ENCODE measurements at places on chromosomes 2 and 18.

DNA sequence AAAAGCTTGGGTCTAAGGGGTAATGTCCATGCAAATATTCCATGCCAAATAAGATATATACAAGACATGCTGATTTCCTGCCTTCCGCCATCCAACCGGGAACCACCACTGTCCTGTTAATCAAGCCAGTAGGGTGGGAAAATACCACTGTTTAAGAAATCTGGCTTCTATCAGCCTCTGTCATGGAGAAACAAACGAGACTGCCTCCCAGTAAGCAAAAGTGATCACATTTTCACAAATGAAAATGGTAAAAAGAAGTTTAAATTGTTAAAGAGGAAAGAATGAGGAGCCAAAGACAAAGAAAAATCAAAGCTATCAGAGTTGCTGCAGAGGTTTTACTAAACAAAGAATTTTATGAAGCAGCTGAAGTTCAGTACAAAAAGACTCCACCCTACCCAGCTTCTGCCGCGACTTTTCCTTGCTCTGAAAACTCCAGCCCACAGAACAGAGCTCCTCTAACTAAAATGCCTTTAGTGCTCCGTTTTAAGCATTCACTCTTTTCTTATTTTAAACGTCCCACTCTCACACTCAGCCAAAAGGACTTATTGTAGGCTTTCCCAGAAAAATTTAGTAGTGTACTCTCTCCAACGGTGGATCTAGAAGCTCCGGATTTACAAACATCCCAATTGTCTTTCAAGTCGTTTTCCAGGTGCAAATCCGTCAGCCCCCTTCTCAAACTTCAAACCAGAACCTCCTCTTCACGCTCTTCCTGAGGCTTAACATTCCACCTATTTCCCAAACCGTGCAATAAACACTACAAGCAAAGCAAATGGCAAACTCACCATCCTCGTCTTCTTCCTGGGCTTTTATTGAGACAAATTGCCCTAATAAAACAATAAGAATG lies 613 bp downstream of the COL5A2 start:
- peak; percentile 60 for DNase-seq

GRCh38 chr2:126227250-126227649 lies 428.7 kb upstream of the GYPC start:
- no peak for DNase-seq

- DNase-seq = no peak
Measured at GRCh38 chr2:48345176-48345575, 184.8 kb upstream of the STON1 start.

- DNase-seq = no peak
Measured at GRCh38 chr2:221125691-221126090, 446.4 kb downstream of the EPHA4 start.

- DNase-seq = no peak
Measured at GRCh38 chr18:29307231-29307630, 1130.3 kb upstream of the CDH2 start.

DNA sequence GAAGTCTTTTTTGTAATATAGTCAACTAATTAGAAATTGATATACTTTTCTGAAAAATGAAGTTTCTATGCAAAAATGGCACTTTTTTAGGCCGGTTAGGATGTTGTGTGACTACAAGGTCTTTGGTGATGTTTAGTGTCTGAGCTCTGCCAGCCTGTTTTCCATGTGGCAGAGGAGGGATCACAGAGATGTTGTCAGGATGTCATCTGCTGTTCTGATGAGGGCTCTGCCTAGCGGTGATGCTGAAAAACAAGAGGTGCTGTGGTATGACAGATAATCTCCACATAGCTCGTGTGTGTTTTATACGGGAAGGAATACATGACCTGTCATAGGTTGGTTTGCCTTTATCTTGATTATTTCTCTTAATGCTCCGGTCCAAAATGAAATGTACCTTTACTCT lies 12.0 kb upstream of the IAH1 start:
- DNase-seq = no peak

DNA sequence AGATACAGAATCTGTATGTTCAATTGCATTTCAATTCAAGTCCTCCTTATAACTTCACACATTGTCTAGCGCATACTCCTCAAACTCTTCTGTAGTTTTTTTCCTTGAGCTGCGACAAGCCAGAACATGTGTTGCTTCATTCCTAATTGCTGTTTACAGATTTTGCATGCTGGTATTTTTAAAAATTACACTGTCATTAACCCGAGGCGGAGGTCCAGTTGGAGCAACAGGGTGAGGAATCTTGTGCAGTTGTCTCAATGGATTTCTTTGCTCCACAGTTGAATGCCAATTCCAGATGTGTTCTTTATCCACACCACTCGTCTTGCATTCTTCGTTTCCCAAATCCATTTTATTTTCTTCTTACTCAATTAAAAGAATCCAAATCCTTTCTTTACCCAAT lies 16.4 kb upstream of the SERPINB13 start:
- no peak for DNase-seq

DNA sequence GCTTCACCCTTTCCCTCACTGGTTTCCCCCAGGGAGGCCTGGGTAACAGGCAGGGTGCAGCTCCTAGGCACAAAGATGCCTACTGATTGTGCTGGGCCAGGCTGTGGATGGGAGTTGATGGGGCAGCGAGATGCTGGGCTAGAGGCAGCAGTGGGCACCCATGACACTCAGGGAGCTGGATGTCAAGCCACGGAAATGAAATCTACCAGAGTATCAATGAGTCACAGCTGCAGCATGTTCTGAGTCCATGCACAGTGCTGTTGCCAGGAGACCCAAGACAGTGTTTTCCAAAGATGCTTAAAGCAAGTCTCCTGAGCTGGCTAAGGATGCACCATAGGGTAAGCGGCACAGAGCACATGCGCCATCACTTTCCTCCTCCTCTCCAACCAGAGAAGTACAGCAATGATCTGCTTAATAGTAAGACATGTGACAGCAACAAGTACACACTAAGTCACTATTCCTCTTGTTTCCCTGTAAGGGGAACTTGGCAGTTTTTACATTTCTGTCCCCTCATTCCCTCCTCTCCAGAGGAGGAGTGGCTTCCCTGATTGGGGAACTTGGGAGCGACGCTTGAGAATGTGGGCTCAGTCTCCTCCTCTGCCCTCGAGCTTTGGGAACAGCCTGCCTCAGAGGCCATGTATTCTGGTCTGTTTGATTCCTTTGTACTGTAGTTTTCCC lies 57.2 kb downstream of the CDC42EP3 start:
- no peak for DNase-seq

- no peak for DNase-seq
Measured at GRCh38 chr2:22798386-22798785, 586.6 kb upstream of the KLHL29 start.

GRCh38 chr2:114108824-114109416 lies 219.0 kb downstream of the ACTR3 start:
- DNase-seq = no peak

DNA sequence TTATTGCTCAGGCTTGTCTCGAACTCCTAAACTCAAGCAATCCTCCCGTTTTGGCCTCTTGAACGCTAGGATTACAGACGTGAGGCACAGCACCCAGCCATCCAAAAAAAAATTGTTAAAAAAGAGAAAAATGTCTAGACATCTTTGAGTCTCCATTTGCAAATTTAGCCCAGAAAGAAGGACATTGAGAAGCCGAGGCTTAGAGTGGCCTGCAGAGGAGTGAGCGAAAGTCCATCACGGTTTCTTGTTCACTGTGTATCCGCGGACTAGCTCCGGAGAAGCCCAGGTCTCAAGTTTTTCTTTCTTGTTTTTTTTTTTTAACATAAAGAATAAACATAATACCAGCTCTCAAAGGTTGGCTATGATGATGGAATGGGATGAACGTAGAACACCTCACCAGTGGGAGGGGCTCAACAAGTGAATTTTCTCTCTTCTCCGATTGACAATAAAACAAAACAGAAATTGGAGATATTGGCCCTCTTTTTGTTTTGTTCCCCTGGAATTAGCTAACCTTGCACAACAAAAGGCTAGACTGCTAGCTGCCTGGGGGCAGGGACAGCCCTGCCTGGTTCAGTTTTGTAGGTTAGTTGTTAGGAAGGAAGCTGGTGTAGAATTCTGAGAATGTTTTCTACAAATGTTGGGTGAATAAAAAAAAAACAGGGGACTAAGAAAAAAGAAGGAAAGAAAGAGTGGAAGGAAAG lies 163.4 kb downstream of the MYCN start:
- no peak for DNase-seq

GRCh38 chr2:23508066-23508390 lies 123.0 kb downstream of the KLHL29 start:
- DNase-seq = no peak

GRCh38 chr2:72579591-72580180 lies 246.1 kb downstream of the EXOC6B start:
- DNase-seq = peak; percentile 9

DNA sequence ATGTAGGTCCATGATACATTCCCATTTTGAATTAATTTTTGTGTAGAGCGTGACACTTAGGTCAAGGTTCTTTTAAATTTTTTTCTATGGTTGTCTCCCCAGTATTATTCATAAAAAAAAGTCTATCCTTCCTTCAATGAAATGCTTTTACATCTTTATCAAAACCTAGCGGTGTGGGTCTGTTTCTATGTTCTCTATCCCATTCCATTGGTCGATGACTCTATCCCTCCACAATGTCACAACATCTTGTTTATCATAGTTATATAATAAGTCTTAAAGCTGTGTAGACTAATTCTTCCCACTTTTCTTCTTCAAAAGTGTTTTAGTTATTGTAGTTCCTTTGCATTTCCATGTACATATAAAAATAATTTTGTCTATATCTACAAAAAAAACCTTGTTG lies 47.2 kb upstream of the GPR17 start:
- DNase-seq = no peak

GRCh38 chr2:120441744-120442471 lies 96.0 kb downstream of the INHBB start:
- DNase-seq = peak; percentile 72

DNA sequence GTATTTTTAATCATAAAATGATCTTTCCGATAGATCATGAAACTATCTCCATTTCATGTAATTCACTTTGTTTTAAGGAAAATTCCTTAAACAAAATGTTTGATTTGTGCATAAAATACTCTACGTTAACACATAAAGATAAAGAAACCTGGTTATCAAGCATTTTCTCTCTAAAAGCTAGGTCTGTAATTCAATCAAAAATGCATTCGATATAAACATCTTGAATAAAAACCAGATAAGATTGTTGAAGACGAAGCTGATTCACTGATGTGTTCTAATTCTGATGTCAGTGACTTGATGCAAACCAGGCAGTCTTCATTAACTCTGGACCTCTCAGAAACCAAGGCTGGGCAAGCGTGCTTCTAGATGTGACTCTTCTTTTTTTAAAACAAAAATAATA lies 245.2 kb downstream of the CTNNA2 start:
- no peak for DNase-seq

- DNase-seq = no peak
Measured at GRCh38 chr2:44723921-44724320, 217.6 kb upstream of the SIX3 start.

DNA sequence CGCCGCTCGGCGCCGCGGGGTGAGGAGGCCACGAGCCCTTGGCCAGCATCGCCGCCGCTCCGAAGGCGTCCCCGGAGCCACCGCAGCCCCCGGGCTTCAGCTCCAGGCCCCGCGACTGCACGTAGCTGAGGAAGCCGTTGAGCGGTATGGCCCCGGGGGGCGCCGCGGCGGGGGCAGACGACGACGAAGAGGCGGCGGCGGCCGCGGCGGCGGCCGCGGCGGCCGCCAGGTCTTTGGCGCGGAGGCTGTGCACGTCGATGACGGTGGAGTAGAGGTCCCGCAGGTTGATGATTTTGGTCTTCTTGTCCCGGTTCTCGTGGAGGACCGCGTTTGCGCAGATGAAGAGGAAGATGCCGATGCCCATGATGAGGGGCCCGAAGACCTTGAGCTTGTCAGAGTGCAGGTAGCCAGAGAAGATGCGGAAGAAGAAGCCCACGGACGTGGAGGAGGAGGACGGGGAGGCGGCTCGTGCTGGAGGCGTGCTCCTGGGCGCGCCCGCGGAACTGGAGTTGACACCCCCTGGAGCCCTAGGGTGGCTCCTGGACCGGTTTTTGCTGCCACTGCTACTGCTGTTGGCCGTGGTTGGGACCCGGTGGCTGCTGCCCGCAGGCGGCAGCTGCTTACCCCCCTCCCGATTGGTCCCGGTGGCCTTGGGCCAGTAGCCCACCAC lies 4.0 kb downstream of the TMEM200C start:
- DNase-seq = peak; percentile 31

- DNase-seq = no peak
Measured at GRCh38 chr2:191612496-191612895, 65.4 kb upstream of the NABP1 start.

- no peak for DNase-seq
Measured at GRCh38 chr2:118095610-118096009, 7.3 kb downstream of the INSIG2 start.

- DNase-seq = no peak
Measured at GRCh38 chr2:36478999-36479398, 119.0 kb downstream of the FEZ2 start.

DNA sequence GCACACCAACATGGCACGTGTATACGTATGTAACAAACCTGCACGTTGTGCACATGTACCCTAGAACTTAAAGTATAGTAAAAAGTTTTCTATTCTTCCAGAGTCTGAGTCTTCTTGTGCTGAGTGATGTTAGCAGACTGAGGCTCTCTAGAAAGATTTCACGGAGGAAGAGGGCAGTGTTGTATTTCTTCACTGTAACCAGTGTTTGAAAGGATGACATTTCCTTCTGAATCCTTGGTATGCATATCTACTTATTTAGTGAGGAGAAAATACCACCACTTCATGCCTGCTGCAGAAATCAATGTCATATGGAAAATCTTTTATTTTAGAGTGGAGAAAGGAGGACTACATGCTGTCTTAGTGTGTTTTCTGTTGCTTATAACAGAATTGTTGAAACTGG lies 357.1 kb downstream of the CCDC85A start:
- no peak for DNase-seq

DNA sequence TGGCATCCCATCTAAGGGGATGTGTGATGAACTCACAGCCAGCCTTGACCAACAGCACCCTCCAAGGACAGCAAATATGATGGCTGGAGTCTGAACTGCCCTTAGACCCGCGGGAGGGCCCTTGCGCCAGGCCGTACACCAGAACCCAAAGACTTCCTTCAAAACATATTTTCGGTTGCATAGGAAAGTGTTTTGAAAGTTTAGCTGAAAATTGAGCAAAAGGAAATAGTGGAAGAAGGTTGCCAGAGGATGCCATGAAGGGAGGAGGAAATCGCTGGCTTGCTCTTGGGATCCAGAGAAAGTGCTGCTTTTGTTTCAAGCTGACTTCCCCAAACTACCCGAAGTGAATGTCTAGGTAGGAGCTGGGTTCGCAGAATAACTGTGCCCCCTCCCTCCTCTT lies 61.3 kb downstream of the IL1R2 start:
- DNase-seq = no peak

DNA sequence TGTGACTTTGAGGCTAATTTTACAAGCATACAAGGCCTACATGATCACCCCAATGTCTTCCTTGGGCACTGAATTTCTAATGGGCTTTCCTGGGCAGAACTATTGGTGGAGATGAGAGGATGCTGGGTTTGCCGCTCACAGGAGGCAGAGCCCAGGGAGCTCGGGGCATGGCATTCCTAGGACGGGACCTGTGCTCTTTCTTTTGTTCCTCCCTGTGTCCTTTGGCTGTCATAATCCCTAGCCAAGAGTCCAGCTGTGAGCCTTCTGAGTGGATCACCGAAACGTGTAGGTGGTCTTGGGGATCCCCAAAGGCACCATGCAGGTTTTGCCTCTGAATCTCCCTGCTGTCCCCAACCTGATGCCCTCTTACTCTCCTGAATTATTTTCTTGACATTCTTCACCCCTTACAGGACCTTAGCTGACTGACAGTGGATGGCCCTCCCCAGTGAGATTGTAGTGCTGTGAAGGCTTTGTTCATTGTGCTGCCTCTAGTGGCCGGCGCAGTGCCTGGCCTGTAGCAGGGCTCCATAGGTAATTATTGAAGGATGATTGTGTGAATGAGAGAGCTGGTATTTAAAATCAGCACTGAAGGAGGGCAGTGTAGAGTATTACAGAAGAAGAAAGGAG lies 221.9 kb downstream of the ZNF407 start:
- DNase-seq = no peak
